ENCODE measurements at places on chromosomes 7 and 10.

DNA sequence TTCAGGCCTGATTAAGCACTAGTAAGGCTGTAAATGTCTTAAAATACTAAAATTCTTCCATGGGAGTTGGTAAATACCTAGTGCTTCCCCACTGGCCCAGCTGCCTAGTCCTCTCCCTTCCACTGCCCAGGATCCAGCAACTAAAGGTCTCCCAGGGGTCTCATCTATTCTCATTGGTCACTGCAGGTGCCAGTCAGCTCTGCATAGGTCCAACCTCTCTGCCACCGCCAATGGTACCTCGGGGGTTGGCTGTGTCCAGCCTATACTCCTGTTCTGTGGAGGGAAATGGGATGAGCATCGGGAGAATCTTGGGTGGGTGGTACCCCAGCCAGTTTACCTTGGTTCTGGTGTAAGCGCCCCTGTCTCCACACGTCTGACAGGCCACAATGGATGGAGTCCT lies 6.1 kb upstream of the CREB5 start:
- no peak for DNase-seq

GRCh38 chr7:70571403-70571934 lies 560.5 kb upstream of the GALNT17 start:
- peak; percentile 30 for DNase-seq

- DNase-seq, result no peak
These were observed 462.4 kb upstream of the KLF6 start for GRCh38 chr10:4247379-4247778.

DNA sequence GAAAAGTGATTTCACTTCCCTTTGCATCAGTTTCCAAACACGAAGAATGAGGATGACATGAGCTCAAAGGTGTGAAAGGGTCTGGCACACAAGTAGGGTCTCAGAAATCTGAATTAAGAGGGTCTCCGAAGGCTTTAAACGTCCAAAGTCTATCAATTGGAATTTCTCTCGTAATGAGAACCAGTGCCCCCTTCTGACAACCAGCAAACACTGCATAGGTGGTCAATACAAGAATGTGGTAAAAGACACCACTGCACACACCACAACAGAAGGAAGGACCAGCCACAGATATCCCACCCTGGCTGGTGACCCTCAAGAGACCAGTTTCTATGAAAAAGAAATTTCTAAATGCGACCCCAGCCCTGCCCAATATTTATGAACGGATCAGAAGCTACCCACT lies 78.1 kb downstream of the CALN1 start:
- DNase-seq, result no peak

DNA sequence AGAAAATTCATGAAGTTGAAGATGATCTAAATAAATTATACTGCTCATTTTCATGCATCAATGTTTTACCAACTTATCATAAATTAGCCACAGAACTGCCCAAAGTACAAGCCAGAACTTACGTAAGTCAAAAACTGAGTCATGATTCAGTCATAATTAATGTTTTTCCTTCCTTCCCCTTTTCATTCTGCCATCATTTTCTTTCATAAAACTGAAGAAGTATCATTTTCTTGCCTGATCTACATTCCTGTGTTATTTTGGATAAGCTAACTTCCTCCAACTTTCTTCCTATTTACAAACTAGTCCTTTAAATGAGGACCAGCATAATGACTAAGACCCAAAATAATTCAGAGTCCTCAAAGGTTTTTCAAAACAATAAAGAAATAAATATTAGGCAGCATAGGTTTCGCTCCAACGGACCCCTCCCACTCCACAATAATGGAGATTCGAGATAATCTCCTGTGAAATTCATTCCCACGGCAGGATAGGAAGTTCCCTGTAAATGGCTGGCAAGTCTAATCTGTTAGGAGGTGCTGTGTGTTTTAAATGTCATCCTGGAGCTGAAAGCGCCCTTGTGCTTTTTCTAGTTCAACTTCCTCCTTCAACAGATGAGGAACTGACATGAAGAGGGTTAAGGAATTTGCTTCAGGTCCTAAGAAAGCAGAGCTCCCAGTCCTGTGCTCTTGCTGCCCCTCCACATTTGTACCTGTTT lies 218.9 kb downstream of the DOCK4 start:
- no peak for DNase-seq

GRCh38 chr7:93921607-93922566 lies at the start of gene GNG11:
GNG11 (plus strand) TSS chr7:93921735; CDS start chr7:93922138, 403 bp downstream.
- no peak for DNase-seq

GRCh38 chr10:42929993-42930392 lies 146.9 kb upstream of the RET start:
- no peak for DNase-seq

DNA sequence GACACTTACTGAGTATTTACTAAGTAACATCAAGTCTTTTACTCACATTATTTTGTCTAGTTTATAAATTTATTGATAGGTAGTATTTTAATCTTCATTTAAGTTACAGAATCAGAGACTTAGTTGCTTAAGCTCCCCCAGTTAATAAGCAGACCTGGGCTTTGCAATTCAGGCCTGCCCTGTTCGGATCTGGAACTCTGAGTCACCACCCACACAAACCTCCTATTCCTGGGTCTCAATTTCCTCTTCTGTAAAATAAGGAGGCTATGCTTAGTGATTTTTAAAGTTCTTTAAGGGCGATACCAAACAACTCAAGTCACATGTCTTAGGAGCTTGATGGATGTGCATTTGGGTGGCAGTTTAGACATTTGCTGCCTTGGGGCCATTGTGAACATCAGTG lies 3.5 kb upstream of the MGAM start:
- DNase-seq, result no peak

GRCh38 chr7:4022265-4022664 lies 659.8 kb upstream of the FOXK1 start:
- no peak for DNase-seq

- no peak for DNase-seq
These were observed 3.5 kb downstream of the ITIH2 start for GRCh38 chr10:7706534-7707073.

GRCh38 chr7:142063551-142064442 lies 47.7 kb upstream of the MGAM2 start:
- no peak for DNase-seq

DNA sequence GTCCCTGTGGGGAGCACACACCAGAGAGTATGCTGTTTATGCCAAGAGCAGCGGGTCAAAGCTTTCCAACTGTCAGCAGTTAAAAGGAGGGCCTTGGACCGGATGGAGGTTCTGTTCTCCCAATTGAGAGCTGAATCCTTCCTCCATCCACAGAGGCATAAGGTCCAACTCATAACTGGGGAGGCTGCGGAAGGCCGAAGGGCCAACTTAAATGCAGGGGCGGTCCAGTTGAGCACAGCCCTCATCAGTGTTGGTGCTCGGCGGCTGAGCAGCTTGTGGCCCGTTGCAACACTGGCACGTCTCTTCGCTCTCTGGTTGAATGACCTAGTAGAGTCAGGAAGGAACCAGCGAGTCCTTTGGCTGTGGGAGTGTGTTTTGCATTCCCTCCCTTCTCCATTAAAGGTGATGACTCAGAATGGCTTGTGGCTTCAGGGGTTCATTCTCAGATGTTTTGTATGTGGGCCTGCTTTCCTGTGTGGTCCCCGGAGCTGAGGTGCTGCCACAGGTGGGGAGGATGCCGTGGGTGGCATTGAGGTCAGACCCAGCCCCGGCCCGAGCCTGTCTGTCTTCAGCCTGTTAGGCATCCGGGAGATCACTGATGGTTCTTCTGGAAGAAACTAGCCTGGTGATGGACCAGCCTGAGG lies 44.8 kb upstream of the DMBT1 start:
- no peak for DNase-seq

DNA sequence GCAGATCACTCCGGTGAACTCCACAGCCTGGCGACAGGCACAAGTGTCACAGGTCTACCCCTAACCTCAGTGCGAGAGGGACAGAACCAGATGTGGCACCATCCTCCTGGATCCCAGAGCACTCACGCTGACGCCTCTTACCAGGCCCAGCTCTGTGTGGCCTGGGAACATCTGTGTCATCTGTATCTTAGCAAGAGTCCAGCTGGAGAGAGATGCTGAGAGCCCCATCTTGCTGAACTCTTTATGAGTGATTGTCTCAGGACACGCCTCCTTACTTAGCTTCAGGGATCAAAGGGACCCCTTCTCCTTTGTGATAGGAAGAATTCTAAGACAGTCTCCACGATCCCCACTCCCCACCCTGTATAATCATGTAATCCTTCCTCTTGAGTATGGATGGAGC lies 10.0 kb upstream of the PROSER2 start:
- no peak for DNase-seq

- DNase-seq, result no peak
These were observed 55.7 kb downstream of the NOD1 start for GRCh38 chr7:30422922-30423321.

GRCh38 chr7:34759477-34760125 lies 101.6 kb downstream of the NPSR1 start:
- peak; percentile 19 for DNase-seq

DNA sequence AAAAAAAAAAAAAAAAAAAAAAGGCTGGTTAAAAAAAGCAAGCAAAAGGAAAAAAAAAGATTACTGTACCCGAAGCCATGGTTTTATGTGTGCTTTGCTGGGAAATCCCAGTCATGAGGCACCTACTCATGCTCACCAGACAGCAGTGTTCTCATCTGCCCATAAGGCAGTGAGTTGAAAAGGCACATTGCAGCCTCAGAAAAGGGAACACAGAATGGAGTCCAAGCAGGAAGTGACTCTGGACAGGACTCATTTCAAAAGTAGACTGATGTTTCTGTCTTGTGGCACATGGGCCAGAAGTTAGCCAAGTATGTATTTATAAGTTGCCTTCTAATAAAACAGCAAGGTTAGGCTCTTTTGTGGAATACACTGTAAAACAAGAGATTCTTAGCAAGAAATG lies 40.2 kb downstream of the PDSS1 start:
- DNase-seq, result no peak

DNA sequence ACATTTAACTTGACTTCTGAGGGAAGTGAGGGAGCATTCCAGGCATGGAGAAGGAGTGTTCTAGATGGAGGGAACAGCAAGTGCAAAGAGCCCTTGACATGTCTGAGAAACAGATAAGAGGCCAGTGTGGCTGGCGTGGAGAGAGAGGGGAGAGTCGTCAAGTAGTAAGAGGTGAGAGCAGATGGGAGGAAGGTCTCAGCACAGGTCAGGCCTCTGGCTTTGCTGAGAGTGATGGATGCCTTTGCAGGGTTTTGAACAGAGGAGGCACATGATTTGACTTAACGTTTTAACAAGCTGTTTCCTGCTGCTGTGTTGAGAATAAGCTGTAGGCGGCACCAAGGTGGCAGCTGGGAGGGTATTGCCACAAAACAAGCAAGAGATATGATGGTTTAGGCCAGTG lies 97.2 kb downstream of the KAT6B start:
- no peak for DNase-seq

GRCh38 chr10:43110338-43111071 lies 27.7 kb upstream of the CSGALNACT2 start:
- no peak for DNase-seq

GRCh38 chr7:100886936-100887515 lies 2.5 kb downstream of the UFSP1 start:
- no peak for DNase-seq

- no peak for DNase-seq
These were observed 54.4 kb upstream of the FAM133B start for GRCh38 chr7:92644406-92645113.

GRCh38 chr7:51140199-51141164 lies 176.1 kb downstream of the COBL start:
- no peak for DNase-seq

DNA sequence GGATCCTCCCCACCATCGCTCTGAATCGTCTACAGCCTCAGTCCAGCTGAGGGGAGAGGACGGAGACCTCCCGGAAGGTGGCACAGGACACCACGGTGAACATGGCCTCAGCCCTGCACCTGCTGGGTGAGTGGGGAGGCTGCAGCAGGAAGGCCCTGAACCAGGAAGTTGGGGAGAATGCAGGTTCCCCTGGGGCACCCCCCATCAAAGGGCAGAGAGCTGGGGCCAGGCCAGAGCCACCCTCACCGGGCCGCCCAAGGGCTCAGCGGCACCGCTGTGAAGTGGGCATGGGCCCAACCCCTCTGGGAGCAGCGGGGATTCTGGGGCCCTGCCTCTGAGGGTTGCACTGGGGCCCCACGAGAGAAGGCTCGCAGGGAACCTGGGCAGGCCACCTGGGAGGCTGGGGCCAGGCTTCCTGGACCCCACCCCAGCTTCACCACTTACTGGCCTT lies 98.7 kb downstream of the MICALL2 start:
- no peak for DNase-seq

DNA sequence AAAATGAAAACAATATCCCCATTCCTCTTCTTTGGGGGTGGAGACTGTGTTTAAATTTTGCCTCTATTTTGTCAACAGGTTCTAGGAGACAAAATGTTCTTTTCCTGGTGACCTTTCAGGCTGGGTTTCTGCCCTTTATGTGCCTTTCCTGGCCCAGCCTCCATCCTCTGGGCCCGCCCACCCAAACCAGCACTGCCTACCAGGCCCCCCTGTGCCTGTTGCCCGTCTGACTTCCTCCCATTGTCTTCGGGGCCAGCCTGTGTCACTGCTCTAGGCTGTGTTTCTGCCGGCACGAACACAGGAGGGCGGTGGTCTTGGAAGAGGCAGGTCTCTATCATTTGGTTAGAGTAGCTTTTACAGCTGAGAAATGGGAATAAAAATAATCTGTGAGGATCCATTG lies 13.9 kb downstream of the TSPAN14 start:
- no peak for DNase-seq

GRCh38 chr10:131792011-131792651 lies 108.7 kb upstream of the PPP2R2D start:
- no peak for DNase-seq

GRCh38 chr7:22418251-22419046 lies 61.5 kb upstream of the RAPGEF5 start:
- no peak for DNase-seq

- DNase-seq, result no peak
These were observed 103.0 kb downstream of the ITIH5 start for GRCh38 chr10:7563770-7564169.

DNA sequence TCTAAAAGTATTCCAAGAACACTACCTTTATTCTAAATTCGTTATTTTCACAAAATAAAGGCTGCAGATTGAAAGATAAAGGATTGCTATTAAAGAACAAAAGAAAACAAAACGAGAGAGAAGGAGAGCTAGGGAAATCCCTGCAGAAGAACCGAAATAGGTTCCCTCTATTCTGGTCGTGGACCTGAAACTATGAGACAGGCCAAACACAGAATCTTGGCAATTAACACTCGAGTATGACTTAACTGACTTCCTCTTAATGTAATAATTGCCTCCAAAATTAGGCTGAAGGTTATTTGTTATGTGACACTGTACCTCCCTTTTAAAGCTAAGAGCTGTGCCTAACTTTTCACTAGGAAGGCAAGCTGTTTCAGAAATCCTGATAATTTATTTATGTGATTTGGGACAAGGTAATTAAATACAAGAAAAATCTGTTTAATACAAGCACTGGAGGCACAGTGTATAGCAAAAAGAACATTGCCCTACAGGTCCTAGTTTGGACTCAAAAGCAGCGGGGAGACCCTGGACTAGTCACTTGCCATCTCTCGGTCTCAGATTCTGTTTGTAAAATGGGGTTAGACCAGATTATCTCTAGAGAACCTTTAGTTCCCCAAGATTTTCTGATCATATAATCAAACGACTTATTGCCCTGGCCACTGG lies 11.6 kb downstream of the NAMPT start:
- no peak for DNase-seq
